NCI-H446 treated with DMSO at 0.1 percent for 48 hours (cell line): ENCODE measurements at places on chromosomes 4 and X.

GRCh38 chrX:15207384-15207783, 62.5 kb downstream of the ASB9 start:
- DNase-seq: no peak

DNA sequence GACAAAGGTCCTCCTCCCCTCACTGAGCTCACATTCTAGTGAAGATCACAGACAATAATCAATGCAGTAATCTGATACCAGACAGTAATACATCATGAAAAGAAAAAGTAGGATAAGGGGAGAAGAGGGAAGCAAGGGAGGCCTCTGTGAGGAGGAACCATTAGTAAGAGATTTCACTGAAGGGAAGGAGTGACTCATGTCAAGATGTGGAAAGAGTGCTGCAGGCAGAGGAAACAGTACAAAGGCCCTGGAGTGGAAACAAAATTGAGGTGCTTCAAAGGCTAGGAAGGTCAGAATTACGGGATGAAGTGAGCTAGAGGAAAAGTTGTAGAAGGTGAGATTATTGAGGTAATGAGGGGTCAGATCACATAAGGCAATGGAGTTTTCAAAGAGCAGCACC, 38.1 kb downstream of the LAMTOR3 start:
- DNase-seq: no peak

GRCh38 chrX:102883491-102883890, 53.6 kb upstream of the RAB40AL start:
- DNase-seq: no peak

- DNase-seq: peak; percentile 80
These were observed 476.3 kb upstream of the RPS6KA3 start for GRCh38 chrX:20743046-20743445.

DNA sequence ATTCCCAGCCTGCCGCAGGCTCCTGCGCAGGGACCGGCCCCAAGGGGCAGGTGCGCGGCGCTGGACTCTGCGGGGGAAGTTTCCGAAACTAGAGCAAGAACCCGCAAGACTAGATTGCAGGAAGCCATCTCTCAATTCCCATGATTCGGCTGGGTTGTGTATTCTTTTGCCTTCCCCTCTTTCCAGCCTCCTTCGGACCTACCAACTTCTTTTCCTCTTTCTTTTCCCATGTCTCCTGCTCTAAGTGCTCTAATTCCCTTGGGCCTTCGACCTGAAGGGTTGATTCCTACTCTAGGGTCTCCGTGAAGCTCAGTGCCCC, 645 bp upstream of the OPHN1 start:
- no peak for DNase-seq

- no peak for DNase-seq
These were observed 75.1 kb downstream of the GAB1 start for GRCh38 chr4:143411527-143412419.

GRCh38 chr4:106208481-106209460, 107.2 kb downstream of the TBCK start:
- no peak for DNase-seq

DNA sequence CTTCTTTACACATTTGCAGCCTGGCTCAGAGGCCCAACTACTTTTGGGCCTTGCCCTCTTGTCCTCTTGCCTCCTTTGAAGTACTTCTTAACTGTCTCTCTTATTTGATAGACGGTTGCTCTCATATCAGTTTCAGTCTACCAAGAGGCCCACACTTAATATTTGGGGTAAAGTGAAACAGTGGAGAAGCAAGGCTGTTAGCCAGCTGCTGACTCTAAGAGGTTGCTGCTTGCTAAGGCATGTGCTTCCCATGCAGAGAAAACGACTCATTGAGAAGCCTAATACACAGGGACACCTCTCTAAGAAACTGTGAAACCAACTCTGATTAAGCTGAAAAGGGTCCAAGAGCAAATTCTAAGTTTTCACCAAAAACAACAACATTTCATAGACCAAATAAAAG, 94.6 kb downstream of the PPP3CA start:
- DNase-seq: no peak

DNA sequence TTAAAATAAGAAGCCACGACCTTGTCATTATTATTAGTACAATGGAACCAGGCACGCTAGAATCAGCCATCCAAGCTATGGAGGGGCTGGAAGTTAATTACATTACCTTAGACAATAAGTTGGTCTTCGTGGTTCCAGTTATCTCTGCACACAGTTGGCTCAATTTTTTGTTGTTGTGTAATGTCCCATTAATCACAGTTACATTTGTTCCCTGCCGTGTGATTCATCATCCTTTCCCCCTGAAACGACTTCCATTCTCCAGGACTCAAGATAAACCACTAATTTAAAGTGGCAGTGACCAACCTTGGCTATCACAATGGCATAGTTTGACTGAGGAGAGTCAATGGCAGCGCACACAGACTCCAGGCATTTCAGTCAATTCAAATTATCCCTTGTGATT, 905.0 kb downstream of the RAB28 start:
- no peak for DNase-seq

DNA sequence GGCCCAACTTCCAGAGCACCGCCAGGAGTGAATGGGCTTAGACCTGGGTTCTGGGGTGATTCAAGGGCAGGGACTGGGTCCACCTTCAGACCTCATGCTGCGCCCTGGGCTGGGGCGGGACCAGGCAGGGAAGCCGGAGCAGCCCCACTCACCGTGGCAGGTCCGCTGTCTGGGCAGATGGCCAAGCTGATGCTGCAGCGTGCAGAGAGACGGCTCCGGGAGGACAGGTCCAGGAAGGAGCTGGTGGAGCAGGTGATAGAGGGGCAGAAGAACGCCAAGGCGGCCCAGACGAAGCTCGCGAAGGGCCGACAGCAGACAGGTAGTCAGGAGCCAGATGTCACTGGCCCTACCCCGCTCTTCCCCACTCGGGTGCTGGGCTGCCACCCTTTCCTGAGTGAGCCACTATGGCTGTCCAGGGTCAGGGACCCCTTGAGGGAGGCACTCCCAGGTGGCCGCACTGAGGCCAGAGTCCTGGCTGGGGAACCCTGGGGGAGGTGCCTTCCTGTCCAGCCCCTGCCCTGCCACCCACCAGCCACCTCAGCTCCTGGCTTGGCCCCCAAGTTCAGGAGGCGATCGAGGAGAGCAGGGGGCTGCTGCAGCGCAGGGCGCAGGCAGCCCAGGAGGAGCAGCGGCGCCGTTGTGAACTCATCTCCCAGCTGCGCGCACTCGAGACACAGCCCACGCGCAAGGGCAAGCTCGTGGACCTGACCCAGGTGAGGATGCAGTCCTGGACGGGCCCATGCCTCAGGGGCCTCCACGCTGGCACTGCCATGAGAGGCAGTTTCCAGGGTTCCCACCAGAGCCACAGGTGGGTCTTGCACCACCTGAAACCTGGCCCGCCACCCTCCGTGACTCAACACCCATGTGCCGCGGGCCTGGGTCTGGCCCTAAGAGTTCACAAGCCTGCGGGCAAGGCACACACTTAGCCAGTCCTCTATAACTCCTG, 10.1 kb upstream of the RNF4 start:
- no peak for DNase-seq

DNA sequence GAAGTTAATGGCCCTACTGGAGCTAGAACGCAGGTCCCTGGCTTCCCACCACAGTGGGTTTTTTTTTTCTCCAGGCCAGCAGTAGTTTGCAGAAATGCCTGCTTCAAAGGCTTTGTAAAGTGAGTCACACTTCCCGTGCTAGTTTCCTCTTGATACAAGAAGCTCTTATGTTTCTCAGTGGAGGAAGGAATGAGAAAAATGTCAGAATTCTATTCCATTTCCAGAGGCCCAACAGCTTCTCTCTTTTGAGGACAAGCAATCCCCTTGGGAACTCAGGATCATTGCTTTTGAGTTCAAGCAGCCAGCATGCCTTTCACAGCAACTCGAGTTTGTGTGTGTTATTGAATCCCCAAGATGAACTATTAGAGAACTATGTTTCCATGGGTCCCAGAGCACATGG, 134.3 kb downstream of the GUCY2F start:
- DNase-seq: no peak

GRCh38 chr4:1414831-1415680, 8.8 kb upstream of the NKX1-1 start:
- DNase-seq: no peak

DNA sequence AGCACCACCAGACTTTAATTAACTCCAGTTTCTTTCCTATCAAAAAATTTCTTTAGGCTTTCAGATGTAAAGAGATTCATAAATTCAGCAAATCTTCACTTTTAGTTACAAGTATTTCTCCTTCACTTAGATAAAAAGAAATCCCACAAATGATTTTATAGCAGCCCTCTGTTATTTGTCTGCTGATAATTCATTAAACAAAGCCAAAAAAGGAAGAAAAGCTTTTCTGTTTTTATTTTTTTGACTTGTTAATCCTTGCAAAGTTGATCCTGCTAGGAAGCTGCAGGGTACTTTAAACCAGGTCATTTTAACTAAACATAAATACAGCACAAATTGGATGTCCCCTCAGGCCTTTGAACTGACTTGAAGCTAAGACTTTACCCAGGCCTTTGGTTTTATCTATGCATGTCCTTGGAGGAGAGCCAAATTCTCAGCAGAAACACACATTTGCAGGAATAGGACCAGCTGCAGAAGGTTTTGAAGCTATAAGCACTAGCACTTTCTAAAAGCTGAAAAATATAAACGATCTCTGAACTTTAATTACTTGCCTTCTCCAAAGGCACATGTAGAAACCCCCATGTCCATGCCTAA, 57.5 kb downstream of the PCDH18 start:
- DNase-seq: peak; percentile 38

DNA sequence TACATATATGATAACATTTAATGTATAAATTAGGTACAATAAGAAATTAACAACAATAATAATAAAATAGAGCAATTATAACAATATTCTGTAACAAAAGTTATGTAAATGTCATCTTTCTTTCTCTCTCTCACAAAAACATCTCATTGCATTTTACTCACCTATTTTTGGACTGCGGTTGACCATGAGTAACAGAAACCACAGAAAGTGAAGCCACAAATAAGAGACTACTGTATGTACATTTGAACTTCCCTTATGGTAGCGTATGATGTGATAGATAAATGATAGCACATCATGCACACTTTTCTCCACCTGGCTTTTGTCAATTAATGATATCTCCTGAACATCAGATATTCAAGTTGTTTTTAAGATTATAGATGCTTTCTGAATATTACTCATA, 80.5 kb downstream of the HNRNPD start:
- no peak for DNase-seq

GRCh38 chr4:142128529-142128928, 492.1 kb downstream of the IL15 start:
- no peak for DNase-seq

DNA sequence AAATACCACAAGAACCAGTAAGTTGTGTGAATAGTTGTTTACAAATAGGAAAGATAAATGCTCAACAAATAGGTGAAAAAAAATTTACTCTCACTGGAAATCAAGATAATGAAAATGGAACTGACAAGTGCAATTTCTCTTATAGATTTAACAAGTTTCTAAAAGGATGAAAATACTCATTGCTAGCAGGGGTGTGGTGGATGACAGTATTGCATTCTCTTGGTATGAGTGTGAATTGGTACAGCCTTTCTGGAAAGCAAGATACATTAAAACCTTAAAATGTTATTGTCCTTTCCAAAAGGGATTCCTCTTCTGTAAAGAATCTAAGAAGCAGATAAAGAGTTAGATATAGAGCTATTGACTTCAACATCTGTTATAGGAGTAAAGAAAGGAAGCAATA, 240.0 kb upstream of the RPS6KA3 start:
- no peak for DNase-seq

- no peak for DNase-seq
These were observed 204.5 kb upstream of the PSAPL1 start for GRCh38 chr4:7638984-7639789.

DNA sequence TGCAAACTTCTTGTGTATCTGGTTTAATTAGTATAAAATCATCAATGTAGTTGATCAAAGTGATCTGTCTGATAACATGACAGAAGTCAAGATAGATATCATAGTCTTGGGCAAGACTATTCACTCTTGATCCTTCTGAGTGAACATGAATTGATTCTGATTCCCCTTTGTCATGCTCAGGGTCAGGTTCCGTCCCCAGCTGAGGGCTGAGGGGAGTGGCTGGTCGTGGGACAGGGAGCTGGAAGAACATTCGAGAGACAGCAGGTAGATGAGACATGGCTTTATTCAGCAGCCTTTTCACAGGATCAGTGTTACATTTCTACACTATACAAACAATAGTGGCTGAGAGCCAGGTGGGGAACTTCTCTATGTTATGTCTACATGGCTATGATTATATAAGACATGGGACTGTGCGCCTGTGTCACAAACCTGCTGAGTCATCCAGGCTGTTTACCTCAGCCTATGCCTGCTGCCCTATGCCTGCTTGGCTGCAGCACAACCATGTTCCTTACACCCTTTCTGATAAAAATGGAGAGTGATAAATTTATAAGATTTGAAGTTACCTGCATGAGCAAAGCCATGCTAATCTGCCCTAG, 586.9 kb upstream of the NR3C2 start:
- no peak for DNase-seq

GRCh38 chr4:37891260-37892159, 626 bp downstream of the TBC1D1 start:
- DNase-seq: no peak

DNA sequence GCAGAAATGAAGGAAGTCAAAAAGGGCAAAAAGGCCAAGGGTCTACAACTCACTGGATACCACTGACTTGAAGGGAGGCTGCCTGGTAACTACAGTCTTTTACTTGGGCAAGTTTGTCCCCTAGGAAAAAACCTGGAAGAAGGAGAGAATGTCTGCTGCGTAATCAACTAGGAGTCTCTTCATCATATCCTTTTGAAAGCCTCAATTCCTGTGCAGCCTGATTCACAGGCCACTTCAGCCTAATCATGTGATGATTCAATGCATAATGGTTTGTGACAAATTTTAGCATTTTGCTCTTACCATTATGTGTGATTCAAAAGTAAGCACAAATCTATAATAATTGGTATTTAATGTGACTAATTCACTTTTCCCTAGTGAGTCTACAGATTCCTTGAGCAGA, 273.6 kb downstream of the FRMPD4 start:
- DNase-seq: no peak

DNA sequence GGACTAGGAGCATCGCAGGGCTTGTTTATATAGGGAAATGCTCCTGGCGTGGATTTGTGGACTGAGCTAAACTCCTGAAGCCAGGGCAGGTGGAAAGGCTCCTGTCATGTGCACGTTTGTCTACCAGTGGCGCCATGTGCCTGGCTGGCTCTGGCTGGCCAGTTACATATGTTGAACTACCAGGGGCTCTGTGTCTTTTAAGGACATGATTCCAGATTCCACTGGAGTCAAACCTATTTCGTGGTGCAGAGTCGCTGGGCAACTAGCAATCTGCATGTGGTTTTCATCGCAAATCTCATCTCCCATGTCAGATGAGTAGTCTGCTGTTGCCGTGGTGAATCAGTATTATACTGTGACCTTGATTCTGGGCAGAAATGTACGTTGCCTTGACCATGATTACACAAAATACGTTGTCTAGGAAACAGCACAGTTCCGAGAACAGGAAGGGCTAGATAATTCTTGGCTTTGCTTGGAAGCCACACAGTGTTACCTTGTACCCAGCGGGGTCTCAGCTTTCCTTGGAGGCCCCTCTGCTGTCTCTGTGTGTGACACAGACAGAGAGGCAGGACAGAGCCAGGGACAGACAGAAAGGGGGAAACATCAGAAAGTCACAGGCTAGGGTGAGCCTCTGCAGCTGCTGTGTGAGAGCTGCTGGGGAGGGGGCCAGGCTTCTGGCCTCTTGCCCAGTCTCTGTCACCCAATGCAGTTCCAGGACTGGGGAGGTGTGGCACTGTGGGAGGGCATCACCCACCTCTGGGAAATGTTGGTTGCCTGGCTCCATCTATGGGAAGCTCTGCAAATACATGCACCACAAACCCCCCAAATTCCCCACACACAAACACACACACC, 19.2 kb downstream of the PNMA6E start:
- DNase-seq: no peak

- DNase-seq: no peak
These were observed 20.9 kb upstream of the CD99L2 start for GRCh38 chrX:150919401-150919800.
